Calu3 (cell line): ENCODE measurements at places on chromosomes 5 and 9.

DNA sequence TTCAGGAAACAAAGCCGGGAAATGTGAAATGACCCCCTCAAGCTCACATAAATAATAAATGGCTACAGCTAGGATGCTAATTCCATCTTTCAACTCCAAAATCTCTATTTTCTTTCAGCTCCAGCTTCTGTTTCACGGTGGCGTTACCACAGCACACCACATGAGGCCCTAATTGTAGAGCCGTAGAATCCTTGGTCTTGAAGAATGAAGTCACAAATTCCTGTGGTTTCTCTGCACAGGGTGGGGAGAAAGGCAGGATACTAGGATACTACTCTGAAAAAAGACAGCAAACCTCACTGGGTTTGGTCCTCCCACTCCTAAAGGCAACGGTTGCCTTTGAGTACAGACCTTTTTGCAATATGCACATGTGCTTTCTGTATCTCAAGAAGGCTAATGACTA is 13.9 kb upstream of the RARS1 start:
- peak; percentile 8 for DNase-seq

- DNase-seq: no peak
Observed at GRCh38 chr5:69530561-69531405, 29.2 kb upstream of the GTF2H2C start.

DNA sequence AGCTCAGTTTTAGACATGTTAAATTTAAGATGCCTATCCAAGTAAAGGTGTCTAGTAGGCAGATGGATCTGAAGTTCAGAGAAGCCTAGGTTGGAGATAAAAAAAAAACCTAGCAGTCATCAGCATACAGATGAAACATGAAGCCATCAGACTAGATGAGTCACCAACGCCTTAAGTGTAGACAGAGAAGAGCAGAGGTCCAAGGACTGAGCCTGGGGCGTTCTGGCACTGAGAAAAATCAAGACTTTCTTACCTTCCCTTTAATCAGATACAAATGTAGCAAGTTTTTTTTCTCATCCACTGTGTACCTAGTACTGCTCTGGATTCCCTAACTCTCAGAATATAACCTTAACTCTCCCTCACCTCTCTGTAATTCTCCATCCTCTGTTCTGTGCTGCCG is 97.3 kb downstream of the SIL1 start:
- no peak for DNase-seq

- DNase-seq: peak; percentile 73
Observed at GRCh38 chr5:173868096-173868880, 19.9 kb upstream of the CPEB4 start.

DNA sequence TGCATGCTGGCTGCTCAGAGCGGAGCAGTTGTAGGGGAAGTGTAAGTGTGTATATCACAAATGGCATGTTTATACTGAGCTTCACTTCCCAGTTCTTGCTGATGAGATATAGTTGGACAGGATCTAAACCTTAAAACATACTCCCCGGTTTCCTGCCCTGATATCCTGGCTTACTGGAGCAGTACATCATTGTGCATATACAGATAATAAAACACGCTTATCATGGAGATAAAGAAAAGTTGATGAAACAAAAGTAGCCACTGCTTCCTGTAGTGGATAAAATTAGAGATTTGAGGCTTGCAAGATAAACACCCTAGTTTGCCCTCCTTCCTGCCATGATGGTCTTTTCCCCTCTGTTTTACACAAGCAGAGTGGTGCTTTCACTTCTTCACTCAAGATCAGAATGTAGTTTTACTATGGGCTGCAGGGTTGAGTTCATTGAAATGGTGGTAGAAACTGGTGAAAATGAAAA is 15.0 kb downstream of the NPR3 start:
- no peak for DNase-seq

- no peak for DNase-seq
Observed at GRCh38 chr5:158514319-158514985, 585.3 kb downstream of the EBF1 start.

GRCh38 chr5:166166071-166166470 is 2125.4 kb upstream of the WWC1 start:
- DNase-seq: no peak

- DNase-seq: no peak
Observed at GRCh38 chr9:94222870-94223269, 36.2 kb upstream of the ZNF169 start.

- DNase-seq: no peak
Observed at GRCh38 chr9:12230708-12231107, 462.5 kb upstream of the TYRP1 start.

GRCh38 chr5:148912146-148912545 is 85.7 kb downstream of the ADRB2 start:
- DNase-seq: peak; percentile 23

DNA sequence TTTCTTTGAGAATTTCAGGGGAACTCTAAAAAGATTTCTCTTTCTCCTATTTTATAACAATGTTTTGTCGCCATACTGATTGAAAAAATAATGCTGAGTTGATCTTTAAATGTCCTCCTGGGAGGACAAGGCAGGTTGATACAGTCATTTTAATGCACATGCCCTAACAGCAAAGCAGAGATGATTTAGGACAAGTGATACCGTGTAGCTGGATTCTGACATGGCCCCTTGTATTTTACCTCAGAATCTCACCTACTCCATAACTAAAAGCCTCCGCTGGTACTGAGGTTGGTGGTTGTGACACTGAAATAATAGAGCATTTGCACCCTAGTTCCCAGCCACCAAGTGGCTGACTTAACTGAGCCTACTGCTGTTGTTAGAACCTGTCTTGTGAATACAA is 811 bp upstream of the LRRTM2 start:
- DNase-seq: no peak

DNA sequence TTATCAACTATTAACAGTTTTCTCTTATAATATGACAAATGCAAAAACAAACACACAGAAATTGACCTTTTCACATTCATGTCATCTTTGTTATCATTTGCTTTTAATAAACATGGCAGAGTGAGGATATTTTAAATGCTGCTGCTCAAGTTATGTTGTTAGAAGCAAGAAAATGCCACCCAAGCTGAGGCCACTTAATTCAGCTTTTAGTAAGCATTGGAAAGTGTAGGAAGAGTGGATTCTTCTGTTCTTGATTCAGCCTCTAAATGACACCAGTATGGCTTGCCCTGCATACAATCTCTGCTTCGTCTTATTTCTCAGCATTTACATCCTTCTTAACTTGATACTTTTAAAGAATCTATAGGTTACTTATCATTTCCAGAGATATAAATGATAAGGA is 420.4 kb upstream of the POU5F2 start:
- DNase-seq: no peak

- no peak for DNase-seq
Observed at GRCh38 chr9:125878164-125878631, 131.0 kb downstream of the PBX3 start.

GRCh38 chr5:171143171-171143570 is 165.9 kb upstream of the TLX3 start:
- no peak for DNase-seq

DNA sequence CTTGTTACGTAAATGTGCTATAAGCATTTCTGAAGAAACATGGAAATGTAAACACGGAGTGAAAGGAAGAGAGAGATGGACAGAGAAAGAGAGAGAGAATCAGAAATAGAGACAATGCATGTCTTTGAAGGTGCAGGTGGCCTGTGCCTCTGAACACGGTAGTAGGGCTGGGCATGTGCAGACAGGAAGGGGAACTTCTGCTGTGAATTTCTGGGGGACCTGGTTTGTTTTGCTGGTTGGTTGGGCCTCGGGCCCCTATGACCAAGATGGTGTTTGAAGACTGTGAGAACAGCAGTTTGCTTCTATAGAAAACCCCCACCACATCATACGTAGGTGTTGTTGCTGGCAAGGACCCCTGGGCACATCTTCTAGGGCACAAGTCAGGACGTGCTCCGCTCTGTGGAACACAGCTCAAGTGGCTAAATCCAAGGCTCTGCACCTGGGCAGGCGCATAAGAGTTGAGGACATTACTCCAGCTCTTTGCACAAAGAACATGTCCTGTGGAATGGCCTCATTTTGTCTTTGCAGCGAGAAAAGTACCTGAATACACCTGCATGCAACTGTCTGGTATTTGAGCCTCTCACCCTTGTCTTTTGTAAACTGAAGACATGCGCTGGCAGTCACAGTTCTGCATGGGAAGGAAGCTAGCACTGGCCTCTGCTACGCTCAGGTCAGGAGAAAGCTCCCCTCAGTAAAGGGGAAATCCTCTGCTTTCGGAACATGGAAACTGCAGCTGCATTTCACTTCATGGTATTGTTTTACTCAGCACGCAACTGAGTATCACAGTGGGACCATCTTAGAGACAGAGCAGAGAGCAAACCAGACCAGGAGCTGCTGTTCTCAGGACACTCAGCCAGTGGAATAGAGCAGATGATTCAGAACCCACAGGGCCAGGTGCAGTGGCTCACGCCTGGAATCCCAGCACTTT is 2.7 kb downstream of the OR2V2 start:
- no peak for DNase-seq

GRCh38 chr5:38807570-38808483 is 38.0 kb upstream of the OSMR start:
- DNase-seq: no peak

DNA sequence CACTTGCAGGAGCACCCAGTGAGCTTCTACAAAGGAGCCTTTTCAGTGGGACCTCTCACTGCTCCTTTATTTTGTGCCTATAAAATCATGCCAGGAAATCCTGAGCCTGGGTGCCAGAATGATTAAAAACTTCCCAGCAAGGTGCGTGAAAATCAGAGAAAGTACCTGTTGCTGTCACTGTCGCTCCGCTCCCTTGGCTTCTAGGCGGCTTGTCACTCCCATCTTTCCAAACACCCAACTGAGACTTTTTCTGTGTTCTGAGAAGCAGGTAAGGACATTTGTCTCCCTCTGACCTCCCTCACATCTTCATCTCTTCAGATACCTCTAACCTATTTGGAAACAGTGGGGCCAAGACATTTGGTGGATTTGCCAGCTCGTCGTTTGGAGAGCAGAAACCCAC is 53.9 kb downstream of the FAM78A start:
- DNase-seq: no peak

DNA sequence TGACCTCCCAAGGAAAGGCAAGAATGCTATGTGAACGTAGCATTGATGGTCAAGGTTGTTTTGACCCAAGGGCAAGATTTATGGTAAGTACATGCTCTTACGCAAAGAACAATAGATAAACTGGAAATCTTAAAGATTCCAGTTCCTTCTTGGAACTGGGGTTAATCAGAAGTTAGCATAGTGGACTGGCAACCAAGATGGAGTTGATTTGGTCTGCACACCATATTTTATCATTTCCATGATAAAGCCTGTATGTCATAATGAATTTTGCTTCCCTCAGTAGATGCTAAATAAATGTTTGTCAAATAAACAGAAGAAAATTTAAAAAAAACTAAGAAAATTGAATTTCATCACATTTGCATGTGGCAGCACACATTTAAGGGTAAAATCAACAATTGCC is 242.4 kb upstream of the MEF2C start:
- DNase-seq: no peak

DNA sequence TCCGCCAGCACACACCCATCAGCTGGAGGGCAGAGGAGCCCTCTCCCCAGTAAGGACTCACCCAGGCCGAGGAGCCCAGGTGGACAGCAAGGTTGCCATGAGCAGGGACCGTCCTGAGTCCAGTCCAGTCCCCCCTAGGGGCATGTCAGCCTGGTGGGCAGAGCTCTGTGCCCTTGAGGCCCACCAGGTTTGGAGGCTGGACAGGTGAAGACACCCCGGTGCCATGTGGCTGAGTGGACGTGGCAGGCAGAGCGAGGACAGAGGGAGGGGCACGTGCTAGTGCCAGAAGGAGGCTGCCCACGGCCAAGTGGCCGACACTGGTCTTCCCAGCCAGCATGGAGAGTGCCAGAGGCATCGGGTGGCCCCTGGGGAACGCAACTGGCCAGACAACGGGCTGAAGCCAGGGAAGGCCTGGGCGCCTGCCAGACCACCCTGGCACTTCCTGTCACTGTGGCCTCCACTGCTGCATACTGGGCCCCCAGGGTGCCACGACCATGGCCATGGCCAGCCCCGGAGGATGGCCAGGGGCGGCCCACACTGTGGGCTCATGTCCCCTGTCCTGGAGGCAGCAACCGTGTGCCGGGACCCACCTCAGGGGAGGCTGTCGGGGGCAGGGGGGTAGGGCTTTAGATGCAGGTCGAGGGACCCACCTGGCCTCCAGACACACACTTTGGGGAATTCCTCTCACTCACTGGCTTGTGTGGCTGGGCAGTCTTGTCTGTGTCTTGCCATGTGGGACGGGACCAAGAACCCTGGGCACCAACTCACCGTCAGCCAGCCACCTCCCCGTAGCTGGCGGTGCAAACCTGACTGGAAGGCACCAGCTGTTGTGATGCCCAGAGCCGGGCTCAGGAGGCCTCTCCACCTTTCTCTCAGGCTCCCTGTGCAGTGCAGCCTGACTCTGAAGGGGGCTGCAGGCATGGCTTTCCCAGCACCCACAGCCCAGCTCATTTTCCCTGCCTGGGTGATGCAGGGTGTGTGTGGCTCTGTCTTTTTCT is 42.3 kb upstream of the LPCAT1 start:
- DNase-seq: no peak

- DNase-seq: no peak
Observed at GRCh38 chr5:6358434-6358820, 19.9 kb downstream of the MED10 start.

- DNase-seq: no peak
Observed at GRCh38 chr9:113964495-113965170, 88.5 kb downstream of the ZNF618 start.

DNA sequence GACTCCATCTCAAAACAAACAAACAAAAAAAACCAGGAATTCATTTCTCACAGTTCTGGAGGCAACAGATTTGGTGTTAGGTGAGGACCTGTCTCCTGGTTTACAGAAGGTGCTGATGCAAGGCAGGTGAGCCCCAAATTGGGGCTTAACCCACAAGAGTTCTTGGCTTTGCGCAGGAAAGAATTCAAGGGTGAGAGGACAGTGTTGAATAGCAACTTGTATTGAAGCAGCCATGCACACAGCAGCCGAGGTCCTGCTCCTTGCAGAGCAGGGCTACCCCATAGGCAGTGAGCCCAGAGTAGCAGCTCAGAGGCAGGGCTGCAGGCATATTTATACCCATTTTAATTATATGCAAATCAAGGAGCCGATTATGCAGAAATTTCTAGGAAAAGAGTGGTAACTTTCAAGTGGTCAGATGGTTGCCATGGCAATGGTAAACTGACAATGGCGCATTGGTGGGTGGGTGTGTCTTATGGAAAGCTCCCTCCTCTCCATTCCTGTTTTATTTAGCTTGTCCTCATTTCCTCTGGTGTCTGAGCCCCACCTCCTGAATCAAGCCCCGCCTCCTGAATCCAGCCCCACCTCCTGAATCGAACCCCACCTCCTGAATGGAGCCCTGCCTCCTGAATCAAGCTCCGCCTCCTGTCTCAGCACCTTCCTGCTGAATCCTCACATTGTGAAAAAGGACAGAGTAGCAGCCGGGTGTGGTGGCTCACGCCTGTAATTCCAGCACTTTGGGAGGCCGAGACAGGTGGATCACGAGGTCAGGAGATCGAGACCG is 34.5 kb upstream of the COL5A1 start:
- no peak for DNase-seq

GRCh38 chr5:76194340-76194739 is 111.2 kb downstream of the SV2C start:
- no peak for DNase-seq
